PC-3 (cell line): ENCODE measurements at places on chromosomes 7 and 10.

DNA sequence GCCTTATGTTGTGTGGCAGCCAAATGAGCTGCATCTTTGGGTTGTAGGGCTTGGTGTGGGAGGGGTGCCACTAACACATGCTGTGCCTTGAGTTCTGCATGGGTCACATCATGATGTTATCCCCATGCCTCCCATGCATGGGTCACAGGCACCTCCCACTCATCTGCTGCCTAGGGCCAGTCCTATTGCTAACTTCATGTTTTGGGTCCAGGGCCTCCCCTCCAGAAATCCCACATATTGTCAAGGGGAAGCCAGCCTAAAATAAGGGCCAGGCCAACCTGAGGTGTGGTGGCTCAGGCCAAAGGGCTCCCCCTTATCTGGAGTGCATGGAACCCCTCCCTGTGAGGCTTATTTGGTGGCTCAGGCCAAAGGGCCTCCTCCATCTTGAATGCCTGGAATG, 299.0 kb downstream of the RPS24 start:
- DNase-seq: no peak

DNA sequence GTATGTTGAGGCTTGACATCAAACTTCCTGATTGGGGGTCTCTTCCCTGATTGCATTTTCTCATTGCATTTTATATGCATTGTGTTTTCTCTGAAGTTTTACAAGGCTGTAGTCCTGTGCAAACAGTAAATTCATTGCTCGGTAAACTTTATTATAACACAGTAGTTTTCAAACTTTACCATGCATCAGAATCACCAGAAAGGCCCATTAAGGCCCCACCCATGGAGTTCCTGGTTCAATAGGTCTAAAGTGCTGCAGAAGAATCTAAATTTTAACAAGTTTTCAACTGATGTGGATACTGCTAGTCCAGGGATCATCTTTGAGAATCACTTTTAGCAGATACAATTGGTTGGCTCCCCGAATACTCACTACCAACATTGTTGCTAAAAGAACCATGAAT, 634.7 kb upstream of the LRRTM3 start:
- DNase-seq: no peak

GRCh38 chr10:90288391-90288933, 569.4 kb downstream of the HTR7 start:
- peak; percentile 53 for DNase-seq

DNA sequence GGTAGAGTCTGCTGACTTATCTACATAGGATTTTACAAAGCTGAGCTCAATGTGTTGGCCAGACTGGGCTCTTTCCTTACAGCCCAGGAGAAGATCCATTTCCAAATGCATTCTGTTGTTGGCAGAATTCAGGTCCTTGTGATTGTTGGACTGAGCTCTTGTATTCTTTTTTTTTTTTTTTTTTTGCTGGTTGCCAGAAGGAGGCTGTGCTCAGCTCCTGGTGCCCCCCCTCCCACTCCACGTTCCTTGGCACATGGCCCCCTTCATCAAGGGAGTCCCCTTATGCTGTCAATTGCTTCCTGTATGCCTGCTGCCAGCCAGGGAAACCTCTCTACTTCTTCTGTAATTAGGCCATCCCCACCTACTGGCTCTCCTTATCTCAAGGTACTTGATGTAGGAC, 518.1 kb upstream of the AKR1E2 start:
- no peak for DNase-seq

GRCh38 chr10:1373287-1373686, 317.1 kb downstream of the WDR37 start:
- no peak for DNase-seq

- DNase-seq: peak; percentile 53
These were observed 82.9 kb downstream of the SEMA3D start for GRCh38 chr7:85103962-85104361.

- DNase-seq: peak; percentile 28
These were observed 27.8 kb downstream of the ZNRF2 start for GRCh38 chr7:30312178-30312577.

DNA sequence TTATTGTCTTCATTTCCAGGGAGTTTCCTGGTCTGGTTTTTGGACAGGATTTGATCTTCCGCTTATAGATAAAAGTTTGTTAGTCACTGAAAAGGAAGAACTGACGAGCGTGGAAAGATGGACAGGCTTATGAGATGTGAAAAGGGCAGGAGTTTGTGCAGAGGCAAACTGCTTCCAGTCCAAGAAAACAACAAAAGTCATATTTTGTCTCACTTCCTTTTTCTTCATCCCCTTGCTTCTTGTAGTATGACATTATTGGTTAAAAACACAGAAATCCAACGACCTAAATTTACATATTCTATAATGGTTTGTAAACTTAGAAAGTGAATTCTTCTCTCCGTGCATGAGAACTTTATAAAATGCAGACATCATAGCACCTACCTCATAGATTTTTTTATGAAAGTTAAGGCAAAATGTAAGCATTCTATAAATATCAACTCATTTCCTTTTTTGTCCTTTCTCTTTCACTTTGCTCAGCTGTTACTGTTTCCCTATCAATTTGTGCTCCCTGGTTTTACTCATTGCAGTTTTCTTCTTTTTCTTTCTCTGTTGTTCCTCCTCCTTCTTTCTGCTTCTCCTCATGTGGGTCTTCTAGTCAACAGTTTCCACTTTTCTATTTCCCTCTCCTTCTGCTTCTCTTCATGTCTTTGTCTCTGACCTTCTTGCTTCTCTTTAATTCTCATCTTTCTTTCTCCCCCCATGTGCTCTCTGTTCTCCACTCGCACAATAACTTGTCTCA, 370.2 kb downstream of the ARL4A start:
- DNase-seq: no peak

DNA sequence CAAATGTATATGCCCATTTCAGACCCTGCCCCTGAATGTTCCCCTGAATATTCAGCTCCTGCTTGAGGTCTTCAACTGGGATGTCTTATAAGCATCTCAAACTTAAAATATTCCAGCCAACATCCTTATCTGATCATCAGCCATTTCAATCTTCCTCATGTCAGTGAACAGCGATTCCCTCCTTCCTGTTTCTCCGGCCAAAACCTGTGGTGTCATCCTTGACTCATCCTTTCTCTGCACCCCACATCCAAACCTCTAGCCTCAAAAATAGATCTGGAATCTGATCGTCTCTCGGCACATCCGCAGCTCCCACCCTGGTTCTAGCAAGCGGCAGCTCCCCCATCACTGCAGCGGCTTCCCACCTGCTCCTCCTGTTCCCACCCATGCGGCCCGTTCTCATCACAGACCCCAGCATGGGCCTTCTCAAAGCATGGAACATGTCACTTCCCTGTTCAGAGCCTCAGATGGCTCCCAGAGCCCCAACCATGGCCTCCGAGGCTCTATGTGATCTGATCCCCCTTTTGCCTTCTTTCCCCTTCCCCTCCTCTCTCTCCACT, 165.7 kb downstream of the HECW1 start:
- DNase-seq: no peak

DNA sequence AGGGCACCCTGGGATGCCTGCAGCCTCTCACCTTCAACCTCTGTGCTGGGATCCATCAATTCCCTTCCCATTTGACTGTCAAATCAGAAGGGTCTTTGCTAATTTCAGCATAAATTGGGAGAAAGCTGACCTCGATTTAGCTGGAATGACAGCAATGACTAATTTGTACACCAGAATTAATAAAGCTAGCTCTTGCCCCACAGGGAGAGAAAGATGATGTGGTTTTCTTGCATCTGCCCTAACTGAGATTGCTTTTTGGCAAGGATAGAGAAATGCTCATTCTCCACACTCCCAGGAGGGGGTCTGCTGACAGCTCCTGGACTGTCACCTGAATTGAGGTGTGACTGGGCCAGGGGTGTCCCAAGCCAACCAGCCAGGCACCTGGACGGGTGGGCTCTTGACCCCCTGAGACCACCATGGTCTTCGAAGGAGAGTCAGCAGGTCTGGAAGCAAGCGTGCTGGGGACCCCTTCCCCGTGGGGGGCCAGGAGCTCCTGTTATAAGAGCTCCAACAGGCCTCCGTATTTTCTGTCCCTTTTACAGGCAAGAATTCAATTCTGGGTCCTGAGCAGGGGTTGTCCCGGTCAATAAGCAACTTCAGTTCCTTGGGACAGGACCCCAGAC, 42.1 kb downstream of the RBM17 start:
- DNase-seq: no peak

GRCh38 chr10:97096261-97097083, 89.3 kb downstream of the SLIT1 start:
- no peak for DNase-seq

- peak; percentile 67 for DNase-seq
These were observed 84.5 kb downstream of the SRPK2 start for GRCh38 chr7:105304040-105304895.

GRCh38 chr10:34078017-34078744, 736.9 kb downstream of the PARD3 start:
- DNase-seq: no peak
